ENCODE measurements at places on chromosomes 5 and 9.

GRCh38 chr5:57692582-57693487 is 210.2 kb upstream of the ACTBL2 start:
- DNase-seq = no peak

DNA sequence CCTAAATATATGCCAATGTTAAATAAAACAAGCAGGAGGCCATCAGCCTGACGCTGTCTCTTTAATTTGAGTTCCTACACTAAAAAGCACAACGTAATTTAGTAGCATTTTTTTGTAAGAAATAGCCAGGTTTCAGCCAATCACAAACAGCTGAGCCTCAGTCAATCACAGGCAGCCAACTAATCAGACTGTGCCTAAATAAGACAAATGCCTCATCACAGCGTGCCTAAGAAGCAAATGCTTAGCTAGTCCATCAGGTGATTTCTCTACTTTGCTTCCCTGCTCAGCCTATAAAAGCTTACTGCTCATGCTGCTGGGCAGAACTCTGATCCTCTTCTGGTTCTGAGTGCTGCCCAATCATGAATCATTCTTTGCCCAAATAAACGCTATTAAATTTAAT is 38.3 kb upstream of the RORB start:
- DNase-seq = no peak

GRCh38 chr5:88680253-88681132 is 202.5 kb downstream of the MEF2C start:
- DNase-seq = no peak

DNA sequence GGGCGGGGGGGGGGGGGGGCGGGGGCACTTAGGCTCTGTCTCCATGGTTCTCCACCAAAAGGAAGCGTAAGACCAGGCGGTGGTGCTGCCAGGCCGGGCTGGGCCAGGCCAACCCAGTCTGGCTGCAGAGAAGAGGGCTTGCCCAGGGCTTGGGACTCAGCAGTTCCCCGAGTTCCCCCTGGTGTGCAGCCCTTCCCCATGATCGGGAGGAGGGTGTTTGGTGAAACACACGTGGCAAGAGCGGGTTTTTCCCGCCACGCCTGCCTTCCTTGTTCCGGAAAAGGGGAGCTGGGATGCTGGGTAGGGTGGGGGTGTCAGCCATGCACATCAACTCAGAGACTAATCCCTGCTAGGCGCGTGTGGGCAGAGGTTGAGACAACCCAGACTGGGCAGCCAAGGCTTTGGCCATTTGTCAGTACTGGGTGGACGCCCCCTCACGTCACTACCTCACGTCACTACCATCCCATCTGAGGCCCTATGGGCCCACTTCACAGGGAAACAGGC is 32.9 kb downstream of the PRRX2 start:
- no peak for DNase-seq

DNA sequence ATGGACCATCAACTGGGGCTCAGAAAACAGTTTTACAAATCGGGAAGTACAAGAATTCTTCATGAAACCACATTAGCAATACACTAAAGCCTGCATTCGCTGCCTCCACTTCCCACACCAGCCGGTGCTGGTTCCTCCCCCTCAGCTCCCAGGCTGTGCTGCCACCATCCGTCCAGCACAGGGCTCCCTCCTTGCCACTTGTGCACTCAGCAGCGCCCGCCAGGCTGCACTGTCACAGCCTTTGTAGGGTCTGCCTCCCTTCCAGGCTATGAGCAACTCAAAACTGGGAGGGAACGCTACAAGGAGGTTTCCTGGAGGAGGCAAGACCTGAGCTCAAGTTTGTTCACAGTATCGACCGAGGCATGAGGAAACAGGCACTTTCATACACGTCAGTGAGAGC is 7.7 kb downstream of the MAPK9 start:
- no peak for DNase-seq

GRCh38 chr9:12884736-12885395 is 110.0 kb downstream of the LURAP1L start:
- no peak for DNase-seq

DNA sequence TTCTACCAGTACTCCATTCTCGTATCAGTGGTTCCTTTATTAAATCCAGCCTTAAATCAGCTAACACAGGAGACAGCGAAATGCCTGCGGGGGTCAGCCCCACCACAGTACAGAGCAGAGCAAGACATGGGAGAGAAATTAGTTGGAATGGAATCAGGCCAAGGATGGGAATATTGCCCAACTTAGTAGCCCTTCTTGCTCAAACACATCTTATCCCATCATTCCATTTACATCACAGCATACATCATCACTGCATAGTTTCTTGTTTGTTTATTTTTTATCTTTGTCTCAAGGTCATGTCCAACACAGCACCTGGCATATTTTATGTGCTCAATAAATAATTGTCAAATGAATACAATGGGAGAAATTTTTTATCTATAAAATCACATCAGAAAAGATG is 34.3 kb upstream of the DAB2 start:
- no peak for DNase-seq

DNA sequence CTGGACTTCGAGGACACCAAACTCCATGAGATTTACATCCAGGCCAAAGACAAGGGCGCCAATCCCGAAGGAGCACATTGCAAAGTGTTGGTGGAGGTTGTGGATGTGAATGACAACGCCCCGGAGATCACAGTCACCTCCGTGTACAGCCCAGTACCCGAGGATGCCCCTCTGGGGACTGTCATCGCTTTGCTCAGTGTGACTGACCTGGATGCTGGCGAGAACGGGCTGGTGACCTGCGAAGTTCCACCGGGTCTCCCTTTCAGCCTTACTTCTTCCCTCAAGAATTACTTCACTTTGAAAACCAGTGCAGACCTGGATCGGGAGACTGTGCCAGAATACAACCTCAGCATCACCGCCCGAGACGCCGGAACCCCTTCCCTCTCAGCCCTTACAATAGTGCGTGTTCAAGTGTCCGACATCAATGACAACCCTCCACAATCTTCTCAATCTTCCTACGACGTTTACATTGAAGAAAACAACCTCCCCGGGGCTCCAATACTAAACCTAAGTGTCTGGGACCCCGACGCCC is 1.3 kb downstream of the PCDHGC3 start:
- DNase-seq = no peak

All from DMS79 (cell line).